Amniotic epithelial cell (primary cell): ENCODE measurements at places on chromosomes 1 and 21.

DNA sequence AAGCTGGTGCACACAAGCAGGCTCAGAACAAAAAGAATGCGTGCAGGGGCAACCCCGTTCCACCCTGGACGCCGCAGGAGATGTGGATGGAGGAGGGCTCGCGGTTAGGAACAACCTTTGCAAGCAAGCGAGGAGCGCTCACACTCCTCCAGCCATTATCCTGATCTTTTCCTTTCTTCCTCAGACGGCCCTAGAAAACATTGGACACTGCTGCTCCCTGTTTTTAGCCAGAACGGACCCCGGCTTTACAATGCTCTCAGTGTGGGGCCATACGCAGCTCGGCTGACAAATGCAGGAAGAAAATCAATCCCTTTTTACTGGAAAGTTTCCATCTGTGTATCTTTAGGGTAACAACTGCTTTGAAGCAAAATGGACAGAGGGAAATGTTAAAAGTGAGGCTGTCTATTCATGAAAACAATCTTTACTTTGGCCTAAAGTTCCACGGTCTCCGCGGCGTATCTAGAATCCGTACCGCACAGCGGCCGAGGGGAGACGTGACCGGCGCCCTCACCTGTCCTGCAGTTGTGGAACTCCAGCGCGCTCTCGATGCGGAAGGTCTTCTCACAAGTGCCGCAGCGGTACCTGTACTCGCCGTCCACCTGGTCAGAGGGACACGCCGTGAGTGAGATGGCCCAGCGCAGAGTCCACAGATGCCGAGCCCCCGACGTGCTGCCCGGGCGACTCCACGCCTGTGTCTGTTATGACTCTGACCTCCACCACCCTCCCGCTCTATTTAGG lies 44.0 kb downstream of the PRDM15 start:
- DNase-seq, result no peak

GRCh38 chr1:179129702-179130473 lies 48.0 kb downstream of the TOR3A start:
- DNase-seq, result peak; percentile 47

DNA sequence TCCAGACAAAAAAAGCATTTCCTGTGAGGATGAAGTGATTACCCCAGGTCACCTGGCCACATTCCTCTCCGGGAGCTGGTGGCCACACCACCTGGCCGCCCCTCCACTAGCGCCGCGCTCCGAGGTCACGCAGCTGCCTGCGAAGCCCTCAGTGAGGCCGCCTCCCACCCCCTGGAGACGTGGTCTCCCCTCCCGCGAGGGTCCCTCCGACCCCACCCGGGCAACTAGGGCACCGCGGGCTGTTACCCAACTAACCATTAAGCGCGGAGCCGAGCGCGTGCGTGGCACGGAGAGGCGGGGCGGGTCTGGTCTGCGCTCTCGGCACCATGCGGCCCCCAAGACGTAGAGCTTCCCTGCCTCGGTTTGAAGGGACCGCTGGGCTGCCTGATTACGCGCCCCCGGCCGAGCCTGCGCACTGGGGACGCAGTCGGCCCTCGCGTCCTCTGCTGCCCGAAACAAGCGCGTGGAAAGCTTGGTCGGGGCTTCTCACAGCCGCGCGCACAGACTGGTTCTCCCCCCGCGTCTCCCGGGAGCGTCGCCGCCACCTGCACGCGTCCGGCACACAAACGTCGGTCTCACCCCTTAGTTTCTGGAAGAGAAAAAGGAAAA lies 106.5 kb downstream of the SLC16A1 start:
- peak; percentile 28 for DNase-seq

DNA sequence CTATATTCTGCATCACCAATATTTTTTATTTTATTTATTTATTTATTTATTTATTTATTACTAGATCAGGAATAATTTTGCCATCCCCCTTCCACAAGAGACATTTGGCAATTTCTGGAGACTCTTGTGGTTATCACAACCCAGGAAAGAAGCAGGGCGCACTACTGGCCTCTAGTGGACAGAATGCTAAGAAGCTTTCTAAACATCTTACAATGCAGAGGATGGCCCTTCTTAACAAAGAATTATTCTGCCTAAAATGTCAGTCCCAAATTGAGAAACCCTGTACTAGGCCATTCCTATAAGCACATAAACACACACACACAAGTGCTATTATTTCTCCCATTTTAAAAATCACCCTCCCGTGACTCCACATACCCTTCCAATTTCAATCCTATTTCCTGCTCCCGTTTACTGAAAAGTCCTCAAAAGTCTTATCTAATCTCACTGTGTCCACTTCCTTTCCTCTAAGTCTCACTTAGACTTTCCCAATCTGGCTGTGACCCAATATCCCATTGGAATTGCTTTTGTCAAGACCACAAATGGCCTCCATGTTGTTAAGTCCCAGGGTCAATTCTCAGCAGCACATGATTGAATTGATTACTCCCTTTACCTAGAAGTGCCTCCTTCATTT lies 43.7 kb upstream of the RNF11 start:
- peak; percentile 76 for DNase-seq

DNA sequence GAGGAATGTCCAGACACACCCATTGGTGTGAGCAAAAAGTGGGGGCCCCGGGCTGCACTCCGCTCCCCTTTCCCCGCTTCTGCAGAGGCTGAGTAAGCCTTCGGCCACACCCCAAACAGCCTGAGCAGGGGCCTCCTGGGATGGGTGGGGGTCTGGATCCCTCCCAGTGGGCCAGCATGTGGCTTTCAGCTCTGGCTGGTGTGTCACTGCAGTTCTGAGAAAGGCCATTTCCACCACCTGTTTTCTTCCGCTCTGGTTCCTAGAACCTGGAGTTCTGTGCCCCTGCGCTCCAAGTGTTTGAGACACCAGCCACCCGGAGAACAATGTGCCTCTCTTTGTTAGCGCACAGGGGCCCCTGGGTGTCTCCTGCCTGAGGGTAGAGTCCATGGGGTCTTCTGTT lies 30.9 kb downstream of the SLC37A1 start:
- no peak for DNase-seq

DNA sequence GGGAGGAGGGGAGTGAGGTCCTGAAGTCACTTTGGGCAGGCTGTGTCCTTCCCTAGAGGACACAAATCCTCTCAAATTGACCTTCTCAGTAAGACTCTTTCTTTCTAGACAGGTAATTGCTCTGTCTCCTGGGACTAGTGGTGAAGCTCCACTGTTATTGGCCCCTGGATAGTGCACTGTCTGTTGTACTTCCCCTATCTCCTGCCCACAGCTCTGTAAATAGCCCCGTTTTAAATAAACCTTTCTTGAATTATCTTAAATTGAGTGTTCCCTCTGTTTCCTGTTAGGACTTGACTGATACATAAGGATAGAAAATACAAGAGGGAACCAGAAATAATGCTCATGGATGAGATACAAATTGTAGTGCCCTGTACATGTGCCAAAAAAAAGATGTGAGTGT lies 229.5 kb upstream of the USP24 start:
- DNase-seq, result no peak

- DNase-seq, result peak; percentile 71
These were observed 16.0 kb downstream of the LCK start for GRCh38 chr1:32266921-32267591.
